ENCODE measurements at places on chromosomes 2 and 18. TPM values are rescaled to one million over a fixed set of nuclear protein-coding genes. Genes with fewer than 3 reads are reported as not detected.

DNA sequence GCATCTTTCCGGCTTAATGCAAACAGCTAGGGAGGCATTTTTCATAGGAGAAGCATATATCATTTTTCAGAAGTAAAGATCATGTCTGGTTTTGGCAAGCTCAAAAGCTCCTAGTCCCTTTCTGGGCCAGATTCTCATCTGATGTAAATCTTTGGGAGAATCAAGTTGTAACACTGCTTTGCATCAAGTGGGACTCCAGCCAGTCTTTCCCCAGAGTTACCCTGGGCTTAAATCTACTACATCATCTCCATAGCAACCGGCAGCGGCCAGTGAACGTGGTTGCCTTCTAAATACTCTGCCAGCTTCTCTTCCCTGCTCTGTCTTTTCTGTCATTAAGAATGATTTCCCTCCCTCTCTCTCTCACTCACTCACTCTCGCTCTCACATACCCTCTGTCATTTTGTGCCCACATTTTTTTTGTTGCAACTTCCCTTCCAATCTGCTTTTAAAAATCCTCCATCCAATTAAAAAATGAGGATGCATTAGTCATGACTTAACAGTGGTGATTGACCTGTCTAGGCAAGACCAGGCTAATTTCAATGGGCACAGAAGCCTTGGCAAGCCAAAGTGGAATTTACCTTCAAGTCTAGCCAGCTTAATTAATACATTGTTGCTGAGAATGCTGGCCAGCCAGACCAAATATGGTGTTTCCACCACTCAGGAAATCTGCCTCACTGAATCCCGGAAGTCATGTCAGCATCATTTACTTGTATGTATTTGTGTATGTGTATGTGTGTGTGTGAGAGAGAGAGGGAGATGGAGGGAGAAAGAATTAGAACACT, 93.0 kb downstream of the NRP2 start:
- DNase-seq = no peak

DNA sequence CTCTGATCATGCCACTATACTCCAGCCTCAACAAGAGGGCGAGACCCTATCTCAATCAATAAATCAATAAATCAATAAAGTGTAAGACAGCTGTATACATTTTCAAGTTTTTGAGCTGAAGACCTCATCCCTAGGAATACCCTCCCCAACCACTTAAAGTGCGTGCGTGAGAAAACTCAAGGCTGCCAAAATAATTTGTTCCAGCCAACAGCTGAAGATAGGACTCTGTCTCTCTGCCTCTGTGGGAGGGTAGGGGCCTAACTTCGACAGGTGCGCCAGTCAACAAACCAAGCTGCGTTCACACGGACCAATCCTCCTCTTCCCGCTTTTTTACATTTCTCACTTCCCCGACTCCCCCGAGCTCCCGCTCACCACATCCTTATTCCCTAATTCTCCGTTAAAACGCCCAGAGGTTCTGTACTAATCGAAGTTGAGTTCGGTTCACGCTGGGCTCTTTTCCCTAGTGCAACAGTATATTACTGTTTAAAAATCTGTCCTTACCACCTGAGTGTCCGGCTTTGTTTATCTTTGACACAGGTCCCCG, 618 bp downstream of the POLR2D start:
- DNase-seq = peak; percentile 20

ARHGAP25 gene
- total RNA-seq = 1.9 TPM

DNA sequence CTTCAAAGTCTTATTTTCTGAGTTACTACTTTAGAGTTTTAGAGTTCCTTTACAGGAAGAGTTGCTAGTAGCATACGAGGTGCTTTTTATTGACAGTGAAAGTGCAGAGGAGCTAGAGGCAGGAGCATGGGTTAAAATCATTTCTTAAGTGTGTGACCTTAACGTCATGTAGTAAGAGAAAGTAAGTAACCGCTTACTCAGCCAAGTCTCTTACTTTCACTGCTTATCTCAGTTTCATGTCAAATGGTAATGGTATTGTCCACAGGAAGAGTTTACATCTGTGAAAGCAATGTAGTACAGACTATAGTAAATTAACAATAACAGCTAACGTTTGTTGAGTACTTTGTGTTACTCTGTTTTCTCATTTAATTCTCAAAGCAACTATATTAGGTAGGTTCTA, 12.6 kb downstream of the NDUFAF7 start:
- no peak for DNase-seq

TRIM54 gene
- total RNA-seq = 0.46 TPM

CPLX4 gene
- not detected for total RNA-seq

SLC39A10 gene
- total RNA-seq = 11.5 TPM

HOXD3 gene
- not detected for total RNA-seq

GRCh38 chr2:27024812-27025211, 8.0 kb upstream of the TMEM214 start:
- DNase-seq = no peak

GRCh38 chr2:212146416-212146815, 392.2 kb downstream of the ERBB4 start:
- no peak for DNase-seq

SLC4A3 gene
- 6.1 TPM for total RNA-seq

GRCh38 chr2:234060236-234060635, 9.7 kb downstream of the SPP2 start:
- DNase-seq = no peak

- no peak for DNase-seq
Measured at GRCh38 chr18:79523736-79524180, 128.0 kb downstream of the NFATC1 start.

DNA sequence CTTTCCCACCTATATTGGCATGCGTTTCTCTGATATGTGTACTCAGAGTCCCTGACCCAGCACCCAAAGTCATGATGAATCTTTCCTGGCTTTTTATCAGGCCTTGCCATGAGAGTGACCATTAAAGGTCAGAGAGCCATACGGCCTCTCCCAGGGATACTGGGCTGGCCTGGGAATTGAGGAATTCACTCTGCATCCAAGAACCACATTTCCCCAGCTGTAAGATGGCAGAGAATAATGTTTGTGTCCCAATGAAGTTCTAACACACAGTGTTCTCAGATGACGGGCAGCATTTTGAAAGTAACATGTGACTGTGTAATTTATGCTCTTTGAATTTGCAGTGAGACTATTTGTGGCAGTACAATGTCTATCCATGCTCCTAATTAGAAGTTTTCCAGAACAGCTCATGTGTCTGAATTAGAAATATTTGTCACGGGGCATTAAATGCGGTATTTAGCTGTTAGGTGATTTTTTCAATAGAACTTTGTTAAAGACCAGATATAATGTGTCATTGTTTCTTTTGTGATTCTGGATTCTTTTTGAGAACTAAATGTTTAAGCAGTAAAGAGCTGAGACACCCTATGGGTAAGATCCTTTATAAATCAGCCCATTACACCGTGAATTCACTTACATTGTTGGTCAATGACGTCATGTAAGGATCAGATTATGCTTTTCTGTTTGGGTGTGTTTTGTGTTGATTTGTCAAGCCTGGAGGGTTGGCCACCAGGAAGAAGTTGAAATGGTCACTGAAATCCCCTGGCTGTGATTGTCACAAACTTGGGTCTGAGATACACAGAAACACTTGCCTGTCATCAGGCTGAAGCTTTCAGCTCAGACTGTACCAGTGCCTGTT, 7.3 kb upstream of the SLC3A1 start:
- no peak for DNase-seq

- DNase-seq = no peak
Measured at GRCh38 chr2:30883184-30883583, 75.9 kb upstream of the CAPN13 start.

DNA sequence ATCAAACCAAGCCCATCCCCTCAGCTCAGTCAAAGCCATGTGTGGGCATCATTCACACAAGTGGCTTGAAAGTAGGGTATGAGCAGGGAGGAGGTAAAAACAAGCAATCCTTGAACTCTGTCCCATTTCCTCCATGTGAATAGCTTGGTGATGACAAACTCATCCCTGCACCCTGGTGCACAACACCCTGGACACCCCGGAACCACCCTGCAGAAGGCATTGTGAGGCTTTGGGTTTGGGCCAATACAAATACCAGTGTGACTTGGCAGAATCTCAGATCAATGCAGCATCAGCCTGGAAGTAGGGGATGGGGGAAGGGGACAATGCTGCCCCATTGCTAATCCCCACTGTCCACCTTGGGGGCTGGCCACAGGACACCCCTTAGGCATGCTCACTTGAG, 28.6 kb downstream of the TGFA start:
- no peak for DNase-seq

TTC21B gene
- 10.6 TPM for total RNA-seq

- no peak for DNase-seq
Measured at GRCh38 chr2:883803-884748, 66.6 kb upstream of the SNTG2 start.

DNA sequence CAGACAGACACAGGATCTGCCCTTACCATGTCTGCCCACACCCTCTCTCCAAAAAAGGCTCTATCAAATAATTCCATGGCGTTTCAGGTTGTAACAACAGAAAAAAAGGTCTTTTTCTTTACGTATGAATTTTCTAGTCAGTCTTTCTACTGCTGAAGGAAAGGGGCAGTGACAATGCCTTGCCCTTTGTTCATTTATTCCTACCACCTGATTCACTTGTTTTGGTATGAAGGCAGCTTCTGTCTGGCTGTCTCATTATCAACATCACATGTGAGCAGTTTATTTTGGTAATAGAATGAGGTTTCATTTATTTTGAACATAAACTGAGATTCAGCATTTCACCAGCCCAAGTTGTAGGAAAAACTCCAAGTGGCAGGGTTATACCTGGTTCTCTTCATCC, 94.3 kb upstream of the KLF7 start:
- DNase-seq = no peak

MROH2A gene
- not detected for total RNA-seq

- no peak for DNase-seq
Measured at GRCh38 chr18:59787998-59788790, 91.0 kb upstream of the CCBE1 start.

DNA sequence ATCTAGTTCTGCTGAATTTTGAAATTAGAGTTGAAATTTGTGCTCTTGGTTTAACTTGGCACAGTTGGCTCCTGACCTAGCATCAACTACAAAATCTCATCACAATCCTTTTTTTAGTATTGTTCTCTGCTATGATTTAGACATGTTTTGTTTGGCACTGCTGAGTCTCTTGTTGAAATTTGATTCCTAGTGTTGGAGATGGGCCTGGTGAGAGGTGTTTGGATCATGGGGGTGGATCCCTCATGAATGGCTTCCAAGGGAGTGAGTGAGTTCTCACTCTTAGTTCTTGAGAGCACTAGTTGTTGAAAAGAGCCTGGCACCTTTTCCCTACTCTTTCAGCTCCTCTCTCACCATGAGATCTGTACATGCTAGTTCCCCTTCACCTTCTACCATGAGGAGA, 605.6 kb upstream of the SLC39A10 start:
- no peak for DNase-seq

SRD5A2 gene
- not detected for total RNA-seq

- no peak for DNase-seq
Measured at GRCh38 chr18:59814891-59815290, 84.9 kb upstream of the PMAIP1 start.

- DNase-seq = no peak
Measured at GRCh38 chr18:63676526-63677323, 15.0 kb upstream of the SERPINB3 start.

DNA sequence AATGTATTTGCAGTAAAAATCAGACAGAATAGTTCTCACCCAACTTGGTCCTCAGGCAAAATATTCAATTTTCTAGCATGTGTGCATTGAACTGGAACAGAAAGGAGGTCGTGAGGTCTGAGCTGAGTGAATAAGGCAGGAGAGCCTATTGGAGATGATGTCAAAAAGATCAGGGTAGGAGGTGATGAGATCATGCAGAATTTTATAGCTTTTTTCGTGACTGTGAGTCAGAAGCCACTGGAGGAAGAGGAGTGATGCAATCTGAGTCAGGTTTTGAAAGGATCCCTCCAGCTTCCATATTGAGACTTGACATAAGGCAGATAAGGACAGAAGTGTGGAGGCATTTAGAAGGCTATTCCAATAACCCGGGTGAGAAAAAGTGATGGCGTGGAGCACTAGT, 299.5 kb upstream of the SOX11 start:
- DNase-seq = no peak

WDR33 gene
- total RNA-seq = 18.5 TPM

CKAP2L gene
- 0.19 TPM for total RNA-seq

CHRND gene
- 0.22 TPM for total RNA-seq

- DNase-seq = no peak
Measured at GRCh38 chr2:241613017-241613780, 23.8 kb downstream of the THAP4 start.

KRTCAP3 gene
- 28.3 TPM for total RNA-seq

UGT1A10 gene
- not detected for total RNA-seq

DNA sequence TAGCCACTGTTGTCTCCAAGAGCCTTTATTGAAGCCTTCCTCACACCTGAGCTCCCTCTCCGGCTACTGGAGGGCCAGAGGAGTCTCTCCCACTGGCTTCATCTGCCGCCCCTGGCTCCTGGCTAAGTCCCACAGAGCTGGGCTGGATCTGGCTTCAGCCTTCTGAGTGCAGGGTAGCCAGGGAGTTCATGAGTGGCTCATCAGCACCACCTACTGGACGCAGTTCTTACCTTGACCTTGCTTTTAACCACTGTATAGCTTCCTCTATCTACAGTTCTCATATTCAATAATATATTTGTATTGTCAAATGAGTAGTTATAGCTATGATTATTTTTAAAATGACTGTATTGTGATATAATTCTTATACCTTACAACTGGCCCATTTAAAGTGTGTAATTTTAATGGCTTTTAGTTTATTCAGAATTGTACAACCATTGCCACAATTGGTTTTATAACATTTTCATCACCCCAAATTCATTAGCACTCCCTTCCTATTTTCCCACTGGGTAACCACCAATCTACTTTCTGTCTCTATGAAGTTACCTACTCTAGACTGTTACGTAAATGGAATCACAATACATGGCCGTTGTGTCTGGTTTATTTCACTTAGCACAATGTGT, 17.7 kb downstream of the CNDP1 start:
- peak; percentile 84 for DNase-seq

- no peak for DNase-seq
Measured at GRCh38 chr2:119939915-119940314, 73.0 kb upstream of the EPB41L5 start.

GRCh38 chr2:175599966-175600831, 401.9 kb downstream of the LNPK start:
- DNase-seq = peak; percentile 16

- DNase-seq = no peak
Measured at GRCh38 chr18:67519592-67519991, 3.1 kb upstream of the DSEL start.

SCRN3 gene
- total RNA-seq = 8.2 TPM

B3GNT7 gene
- total RNA-seq = 16.4 TPM

Data from pancreas (tissue), 10 donors.